ENCODE measurements at places on chromosomes 5 and 9.

- DNase-seq, result no peak
Observed at GRCh38 chr5:72959257-72959656, 3.4 kb downstream of the FCHO2 start.

- DNase-seq, result peak; percentile 67
Observed at GRCh38 chr5:31815376-31815775, 176.4 kb downstream of the PDZD2 start.

DNA sequence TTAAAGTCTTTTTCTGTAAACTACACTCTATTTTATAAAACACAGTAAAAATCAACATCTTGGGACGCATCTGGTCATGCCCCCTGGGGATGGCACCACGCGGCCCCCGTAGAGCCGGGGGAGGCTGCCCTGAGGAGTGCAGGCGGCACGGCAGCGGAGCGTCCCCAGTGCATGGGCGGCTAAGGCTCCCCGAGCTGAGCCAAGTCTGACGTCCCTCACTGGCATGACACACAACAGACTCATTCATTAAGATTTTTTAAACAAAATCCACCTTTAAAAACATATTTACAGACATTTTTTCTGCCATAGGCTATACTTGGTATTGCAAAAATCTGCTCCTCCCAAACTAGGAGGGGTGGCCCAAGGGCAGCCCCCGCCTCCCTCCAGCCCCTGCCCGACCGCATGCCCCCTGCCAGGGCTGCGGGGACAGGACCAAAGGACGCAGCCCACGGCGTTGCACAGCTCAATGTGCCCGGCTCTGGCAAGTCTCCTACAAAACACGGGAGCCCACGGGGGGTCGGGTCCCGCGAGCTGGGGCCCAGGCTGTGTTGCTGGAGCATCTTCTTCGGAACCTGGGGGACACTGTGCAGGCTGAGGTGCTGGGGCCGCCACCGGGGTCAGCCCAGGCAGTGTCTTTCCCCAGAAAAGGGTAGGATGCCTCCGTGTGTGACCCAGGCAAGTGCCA is 11.8 kb upstream of the SEC16A start:
- no peak for DNase-seq

DNA sequence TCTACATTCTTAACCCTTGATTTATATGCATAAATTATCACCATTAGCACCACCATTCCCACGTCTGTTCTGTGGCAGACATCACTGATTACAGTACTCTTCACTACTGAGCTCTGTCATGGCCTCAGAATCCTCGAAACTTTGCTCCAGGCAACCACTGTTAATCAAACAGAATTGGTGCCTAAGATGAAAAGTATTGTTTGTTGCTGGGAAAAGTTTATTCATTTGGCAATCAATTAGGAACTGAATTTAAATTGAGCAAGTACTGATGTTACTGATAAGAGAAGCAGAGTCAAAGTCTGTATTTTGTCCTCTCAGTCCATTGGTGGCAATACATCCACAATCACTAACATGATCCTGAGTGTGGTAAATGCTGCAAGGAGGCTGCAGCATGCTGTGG is 12.8 kb downstream of the SLC1A1 start:
- no peak for DNase-seq

DNA sequence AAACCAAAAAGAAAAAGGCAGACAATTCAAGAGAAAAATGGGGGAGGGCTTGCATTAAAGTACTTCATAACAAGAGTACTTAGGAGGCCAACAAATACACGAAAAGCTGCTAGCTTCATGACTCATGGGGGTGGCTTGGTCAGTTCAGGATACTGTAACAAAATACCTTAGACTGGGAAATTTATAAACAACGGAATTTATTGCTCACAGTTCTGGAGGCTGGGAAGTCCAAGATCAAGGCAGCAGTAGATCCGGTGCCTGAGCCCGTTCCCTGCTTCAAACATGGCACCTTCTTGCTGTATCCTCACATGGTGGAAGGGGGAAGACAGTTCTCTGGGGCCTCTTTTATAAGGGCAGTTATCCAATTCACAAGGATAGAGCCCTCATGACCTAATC is 111.4 kb downstream of the C9orf50 start:
- DNase-seq, result no peak

DNA sequence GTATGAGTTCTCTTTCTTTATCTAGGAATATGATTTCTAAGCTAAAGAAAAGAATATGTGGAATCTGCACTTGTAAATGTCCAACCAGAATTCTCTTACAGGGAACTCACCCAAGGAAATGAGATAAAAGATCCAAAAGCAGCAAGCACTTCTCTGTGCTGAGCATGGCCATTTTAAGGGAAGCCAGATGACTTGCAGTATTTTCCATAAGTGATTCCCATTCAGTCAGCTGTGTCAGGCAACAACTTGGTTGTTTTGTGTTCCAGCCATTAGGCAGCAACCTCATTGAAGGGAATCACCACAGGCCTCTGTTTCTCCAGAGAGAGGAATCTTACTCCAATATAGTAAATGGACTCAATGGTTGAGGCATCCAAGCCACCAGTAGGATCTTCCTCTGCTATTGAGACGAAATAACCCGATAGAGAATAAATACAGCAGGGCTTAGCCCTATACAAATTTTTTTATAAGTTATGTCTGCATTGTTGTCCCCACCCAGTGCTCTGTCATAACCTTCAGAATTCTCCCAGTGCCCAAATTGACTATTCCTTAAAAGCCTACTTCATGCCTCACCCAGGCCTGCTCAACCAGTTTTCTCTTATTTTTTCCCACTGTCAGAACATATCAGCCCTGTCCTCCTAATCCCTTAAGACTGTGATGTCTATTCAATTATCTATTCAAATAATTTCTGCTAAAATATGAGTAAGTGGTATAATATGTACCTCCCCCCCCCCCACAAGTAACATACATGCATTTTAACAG is 236.6 kb downstream of the PJA2 start:
- no peak for DNase-seq

- no peak for DNase-seq
Observed at GRCh38 chr5:170353961-170354360, 35.2 kb downstream of the KCNMB1 start.

- DNase-seq, result no peak
Observed at GRCh38 chr9:81719972-81720371, 30.6 kb upstream of the TLE1 start.

GRCh38 chr5:57362951-57363350 is 119.7 kb downstream of the ACTBL2 start:
- no peak for DNase-seq

- DNase-seq, result no peak
Observed at GRCh38 chr9:16912197-16912596, 41.7 kb upstream of the BNC2 start.

GRCh38 chr9:9951556-9952160 is 661.1 kb downstream of the PTPRD start:
- DNase-seq, result no peak

DNA sequence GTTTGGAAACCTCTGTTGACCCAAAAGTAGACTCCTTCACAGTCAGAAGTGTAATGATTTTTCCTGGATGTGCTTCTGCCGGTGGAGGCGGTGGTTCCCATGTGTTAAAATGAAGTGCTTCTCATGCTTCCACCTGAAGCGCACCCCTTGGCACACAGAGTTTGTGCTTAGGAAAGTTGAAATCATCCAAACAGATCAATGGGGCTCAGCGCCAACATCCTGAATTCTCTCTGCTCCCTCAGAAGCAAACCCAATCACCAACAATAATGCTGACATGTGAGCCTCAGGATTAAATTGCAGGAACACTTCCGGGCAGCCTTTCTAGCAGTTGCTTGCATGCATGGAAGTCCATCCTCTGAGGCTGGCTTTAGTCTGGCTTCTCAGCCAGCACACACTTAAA is 71.0 kb downstream of the MED10 start:
- DNase-seq, result no peak

DNA sequence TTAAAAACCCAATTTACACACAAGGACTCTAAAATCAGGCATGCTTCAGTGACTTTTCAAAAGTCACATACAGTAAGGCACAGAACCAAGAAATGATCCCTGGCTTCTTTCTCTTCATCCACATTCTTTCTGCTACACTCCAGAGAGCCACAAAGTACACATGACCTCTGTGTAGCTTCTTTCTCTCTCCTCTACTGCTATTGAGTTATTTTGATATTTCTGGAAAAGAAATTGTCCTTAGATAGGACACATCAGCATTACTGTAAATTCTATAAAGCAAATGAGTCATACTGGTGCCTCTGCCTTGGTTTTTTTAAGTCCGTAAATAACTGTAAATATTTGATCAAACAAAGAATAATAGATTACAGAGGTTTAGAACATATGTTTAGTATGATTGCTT is 96.3 kb downstream of the KIAA0825 start:
- no peak for DNase-seq

DNA sequence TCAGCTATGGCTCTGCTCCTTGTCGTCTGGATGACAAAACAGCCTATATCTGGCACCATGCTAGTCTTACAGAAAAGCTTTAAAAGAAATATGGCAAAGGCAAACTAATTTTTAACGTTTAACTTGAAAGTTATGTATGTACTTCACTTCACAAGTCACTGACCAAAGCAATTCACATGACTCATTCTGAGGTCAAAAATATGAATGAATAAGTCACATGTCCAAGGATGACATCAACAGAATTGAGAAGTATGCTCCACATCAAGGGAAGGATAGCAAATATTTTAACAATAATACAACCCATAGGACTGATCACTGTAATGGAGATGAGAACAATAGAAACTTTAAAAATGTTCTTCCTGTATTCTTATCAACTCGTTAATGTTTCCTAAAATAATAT is 1072.6 kb upstream of the NUDT12 start:
- DNase-seq, result no peak

DNA sequence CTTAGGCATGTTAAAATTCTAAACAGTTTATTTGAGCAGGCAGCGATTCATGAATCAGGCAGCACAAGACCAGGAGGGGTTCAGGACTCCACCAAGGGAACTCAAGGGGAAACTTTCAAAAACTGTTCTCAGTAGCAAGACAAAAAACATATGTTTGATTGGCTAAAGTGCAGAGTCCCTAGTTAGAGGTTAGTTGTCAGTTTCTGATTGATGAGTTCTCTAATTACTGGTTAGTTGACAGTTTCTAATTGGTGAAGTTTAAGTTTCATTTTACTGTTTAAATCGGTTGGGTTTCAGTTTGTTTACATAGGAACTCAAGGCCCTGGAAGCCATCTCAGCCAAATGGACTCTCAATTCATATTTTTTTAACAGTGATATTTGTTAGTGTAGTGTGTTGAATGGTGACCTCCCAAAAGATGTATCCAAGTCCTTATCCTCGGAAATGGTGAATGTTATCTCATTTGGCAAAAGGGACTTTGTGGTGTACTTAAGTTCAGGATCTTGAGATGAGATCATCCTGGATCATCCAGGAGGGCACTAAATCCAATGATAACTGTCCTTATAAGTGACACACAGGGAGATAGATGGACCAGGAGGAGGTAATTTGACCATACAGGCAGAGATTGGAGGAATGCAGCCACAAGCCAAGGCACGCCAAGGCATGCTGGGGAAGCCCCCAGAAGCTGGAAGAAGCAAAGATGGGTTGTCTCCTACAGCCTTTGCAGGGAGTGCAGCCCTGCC is 219.2 kb upstream of the RAI14 start:
- no peak for DNase-seq

DNA sequence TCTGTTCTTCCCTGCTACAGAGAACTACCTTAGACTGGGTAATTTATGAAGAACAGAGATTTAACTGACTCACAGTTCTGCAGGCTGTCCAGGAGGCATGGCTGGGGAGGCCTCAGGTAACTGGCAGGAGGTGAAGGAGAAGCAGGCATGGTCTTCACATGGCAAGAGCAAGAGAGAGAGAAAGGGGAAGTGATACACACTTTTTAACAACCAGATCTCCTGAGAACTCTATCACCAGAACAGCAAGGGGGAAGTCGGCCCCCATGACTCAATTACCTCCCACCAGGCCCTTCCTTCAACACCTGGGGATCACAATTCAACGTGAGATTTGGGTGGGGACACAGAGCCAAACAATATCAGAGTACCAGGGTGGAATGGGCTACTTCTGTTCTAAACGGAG is 766.8 kb downstream of the TLE1 start:
- DNase-seq, result no peak

DNA sequence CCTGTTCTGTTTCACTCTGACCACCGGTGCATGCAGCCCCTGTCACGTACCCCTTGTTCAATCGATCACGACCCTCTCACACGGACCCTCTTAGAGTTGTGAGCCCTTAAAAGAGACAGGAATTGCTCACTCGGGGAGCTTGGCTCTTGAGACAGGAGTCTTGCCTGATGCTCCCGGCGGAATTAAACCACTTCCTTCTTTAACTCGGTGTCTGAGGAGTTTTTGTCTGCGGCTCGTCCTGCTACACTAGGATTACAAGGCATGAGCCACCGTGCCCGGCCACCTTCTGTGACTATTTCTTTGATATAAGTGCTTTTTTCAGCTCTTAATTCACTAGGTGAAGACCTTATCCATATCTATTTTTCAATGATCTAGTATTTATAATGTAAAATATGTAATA is 167.5 kb downstream of the TTC39B start:
- DNase-seq, result peak; percentile 49

DNA sequence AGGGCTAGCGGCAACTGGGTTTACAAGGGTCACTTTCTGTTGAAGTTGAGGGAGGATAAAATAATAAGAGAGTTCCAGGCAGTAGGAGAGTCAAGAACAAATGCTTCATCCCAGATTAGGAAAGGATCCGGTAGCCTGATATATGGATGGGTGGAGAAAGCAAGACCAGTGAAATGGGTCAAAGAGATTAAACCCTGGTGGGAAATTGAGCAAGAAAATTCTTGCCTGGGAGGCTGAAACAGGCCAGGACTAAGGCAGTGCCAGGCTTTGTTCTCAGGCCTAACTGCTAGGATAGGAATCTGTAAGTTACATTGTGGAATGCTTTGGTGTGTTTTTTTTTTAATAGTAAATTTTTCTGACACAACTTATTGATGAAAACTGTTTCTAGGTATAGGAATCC is 257.4 kb upstream of the RFX3 start:
- DNase-seq, result no peak

- DNase-seq, result no peak
Observed at GRCh38 chr9:133141833-133142595, 21.0 kb upstream of the RALGDS start.

DNA sequence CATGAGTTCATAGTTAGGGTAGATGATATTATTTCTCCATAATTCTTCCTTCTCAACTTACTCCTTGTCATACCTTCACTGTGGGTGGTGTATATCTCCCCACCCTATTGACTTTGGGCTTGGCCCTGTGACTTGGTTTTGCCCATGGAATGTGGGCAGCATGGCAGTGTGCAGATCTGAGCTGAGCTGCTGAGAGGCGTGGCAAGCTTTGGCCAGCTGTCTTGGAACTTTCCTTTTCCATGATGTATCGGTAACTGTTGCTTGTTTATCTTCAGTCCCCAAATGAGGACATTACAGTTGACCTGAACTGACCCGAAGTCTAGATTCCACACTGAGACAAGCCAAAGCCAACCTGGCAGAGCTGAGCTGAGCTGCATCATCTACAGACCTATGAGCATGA is 70.4 kb downstream of the RALGPS1 start:
- DNase-seq, result no peak

GRCh38 chr9:3497857-3498256 is 27.9 kb downstream of the RFX3 start:
- no peak for DNase-seq

- no peak for DNase-seq
Observed at GRCh38 chr5:35741971-35742370, 114.7 kb upstream of the IL7R start.

Data from GM23338 (cell line).